ENCODE measurements at places on chromosomes 11 and 22. TPM values are rescaled to one million over a fixed set of nuclear protein-coding genes. Genes with fewer than 3 reads are reported as not detected.

OR51E2 gene
- polyA plus RNA-seq, result not detected

SAC3D1 gene
- 14.1 TPM for polyA plus RNA-seq

OR10G4 gene
- not detected for polyA plus RNA-seq

PATE2 gene
- polyA plus RNA-seq, result not detected

MRGPRF gene
- polyA plus RNA-seq, result not detected
